ENCODE measurements at places on chromosomes 4 and X.

DNA sequence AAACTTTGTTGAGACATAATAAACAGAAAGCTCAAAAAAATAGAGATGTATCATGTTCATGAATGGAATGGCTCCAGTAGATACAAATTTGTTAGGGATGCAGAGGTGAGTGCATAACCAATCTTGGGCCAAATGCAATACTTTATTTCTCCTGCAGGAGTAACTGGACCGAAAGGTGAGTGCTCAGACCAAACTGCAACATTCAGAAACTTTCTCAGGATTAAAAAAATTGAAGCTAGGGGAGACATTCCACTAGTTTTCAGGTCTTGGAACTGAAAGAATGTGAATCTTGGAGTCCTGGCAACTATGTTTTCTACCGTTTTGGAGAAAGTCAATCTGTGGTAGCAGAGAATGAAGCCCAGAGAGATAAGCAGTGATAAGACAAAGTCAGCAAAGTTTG is 21.2 kb upstream of the LCORL start:
- no peak for DNase-seq

DNA sequence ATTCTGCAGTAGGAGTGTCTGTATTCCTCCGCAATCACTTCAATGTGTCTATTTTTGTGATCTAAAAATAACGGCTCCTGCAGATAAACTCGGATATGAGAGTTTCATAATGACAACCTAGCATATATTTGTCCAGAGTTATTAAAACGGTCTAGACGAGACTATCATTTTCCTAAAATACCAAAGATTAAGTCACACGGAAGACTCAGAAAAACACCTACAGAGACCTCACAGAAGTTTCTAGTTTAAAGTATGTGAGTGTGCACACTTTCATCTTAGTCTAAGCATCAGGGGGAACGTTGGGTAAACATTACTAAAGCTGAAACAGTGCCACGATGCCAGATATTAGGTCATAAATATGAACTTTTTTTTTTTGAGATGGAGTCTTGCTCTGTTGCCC is 156.9 kb downstream of the AFAP1 start:
- DNase-seq, result no peak

GRCh38 chr4:139858436-139859205 is 193.0 kb downstream of the MGST2 start:
- DNase-seq, result no peak

DNA sequence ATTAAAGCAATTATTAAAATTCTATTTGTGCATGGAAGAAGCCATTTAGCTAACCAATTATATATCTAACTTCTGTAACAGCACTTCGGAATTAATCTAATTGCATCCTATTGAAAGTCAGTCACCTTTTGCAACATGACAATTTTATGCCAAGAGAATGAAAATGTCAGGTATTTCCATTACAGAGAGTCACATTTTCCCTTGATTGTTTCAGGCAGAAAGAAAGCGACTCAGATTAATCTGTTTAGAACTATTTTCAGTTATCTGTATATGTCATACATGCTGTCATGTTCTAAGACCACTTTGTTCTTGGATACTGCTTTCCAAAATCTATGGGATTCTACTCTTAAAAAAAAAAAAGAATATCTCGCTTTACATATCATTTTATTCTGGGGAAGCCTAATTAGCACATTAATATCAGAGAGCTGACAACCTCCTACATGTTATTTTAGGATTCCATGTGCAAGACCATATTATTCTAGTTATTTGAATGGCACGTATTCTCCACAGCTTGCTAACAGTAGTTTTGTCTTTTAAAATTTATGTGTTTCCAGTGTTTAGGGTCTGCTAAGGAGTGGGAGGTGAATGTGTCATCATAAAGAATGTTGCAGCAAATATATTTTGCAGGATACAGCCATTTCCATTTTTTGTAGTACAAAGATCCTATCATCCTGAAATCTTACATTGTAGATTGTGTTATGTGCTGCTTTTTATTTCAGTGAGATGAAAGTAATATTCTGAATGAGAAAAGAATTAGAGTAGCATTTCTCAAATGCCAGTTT is 31.7 kb downstream of the GALNT7 start:
- no peak for DNase-seq

DNA sequence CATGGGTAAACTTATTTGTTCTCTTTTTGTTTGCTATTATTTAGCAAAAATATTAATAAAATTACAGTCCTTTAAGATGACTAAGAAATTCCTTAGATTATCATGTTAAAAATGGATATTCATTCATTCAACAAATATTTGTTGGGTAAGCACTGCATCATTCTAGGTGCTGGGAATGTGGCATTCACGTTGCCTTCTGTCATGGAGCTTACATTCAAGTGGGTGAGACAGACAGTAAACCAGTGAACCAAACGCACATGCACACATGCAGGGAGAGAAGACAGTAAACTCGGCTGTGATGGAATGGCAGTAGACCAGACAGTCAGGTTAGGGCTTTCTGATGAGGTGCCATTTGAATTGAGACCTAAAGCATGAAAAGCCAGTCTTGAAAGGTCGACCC is 91.8 kb downstream of the STOX2 start:
- DNase-seq, result peak; percentile 62

- no peak for DNase-seq
Observed at GRCh38 chr4:92988301-92988700, 684.5 kb downstream of the GRID2 start.

- no peak for DNase-seq
Observed at GRCh38 chrX:129614481-129615255, 40.1 kb downstream of the APLN start.

DNA sequence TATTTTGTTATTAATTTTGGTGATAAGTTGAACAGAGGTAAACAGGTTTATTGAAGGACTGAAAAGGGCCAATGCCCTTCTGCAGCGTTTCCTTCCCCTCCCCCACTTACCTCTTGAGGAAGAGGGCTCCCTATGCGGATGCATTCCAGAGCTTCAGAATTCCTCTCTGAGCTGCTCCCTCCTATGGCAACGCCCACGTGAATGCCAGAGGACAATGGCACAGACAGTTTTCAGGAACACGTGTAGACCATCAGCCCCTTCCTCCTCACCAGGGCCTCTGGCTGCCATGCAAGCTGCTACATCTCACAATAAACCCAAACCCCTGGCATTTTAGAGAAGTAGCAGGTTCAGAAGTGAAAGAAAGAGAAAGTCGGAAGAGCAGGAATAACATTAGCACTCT is 127.9 kb downstream of the CHRDL1 start:
- DNase-seq, result no peak

DNA sequence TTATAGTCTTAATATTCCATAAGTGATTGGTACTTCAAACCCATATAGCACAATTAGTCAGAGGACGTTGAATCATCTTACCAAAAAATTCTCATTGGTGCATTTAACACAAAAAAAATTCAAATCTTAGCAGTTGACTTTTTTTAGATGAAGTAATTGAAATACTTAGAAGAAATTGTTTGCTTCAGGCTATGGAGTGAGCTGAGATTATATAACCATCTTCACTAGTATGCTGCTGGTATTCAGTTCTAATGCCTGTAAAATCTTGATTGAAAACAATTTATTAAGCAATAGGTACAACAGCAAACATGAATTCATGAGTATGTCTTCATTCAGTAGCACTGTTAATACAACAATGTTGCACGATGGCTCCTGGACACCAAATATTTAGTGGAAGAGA is 250.0 kb downstream of the GPM6A start:
- no peak for DNase-seq

DNA sequence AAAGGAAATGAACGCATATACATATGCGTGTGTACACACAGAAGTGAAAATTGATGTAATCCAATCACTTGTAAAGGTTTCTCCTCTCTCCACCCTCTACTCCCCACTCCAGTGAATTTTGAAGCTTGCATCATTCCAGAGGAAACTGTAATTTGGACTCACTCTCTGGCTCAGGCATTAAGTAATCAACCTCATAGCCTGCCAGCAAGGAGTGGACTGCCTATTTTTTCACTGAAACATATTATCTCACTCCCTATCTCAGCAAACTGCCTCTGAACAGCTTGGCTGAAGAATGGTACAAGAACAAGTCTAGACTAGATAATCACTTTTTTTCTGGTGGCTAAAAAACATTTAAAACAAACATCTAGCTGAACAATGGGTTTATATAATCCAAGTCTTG is 124.2 kb downstream of the C4orf51 start:
- peak; percentile 48 for DNase-seq

GRCh38 chr4:14149176-14150053 is 521.9 kb upstream of the BOD1L1 start:
- DNase-seq, result no peak

- no peak for DNase-seq
Observed at GRCh38 chr4:69717778-69718177, 42.6 kb downstream of the SULT1B1 start.

DNA sequence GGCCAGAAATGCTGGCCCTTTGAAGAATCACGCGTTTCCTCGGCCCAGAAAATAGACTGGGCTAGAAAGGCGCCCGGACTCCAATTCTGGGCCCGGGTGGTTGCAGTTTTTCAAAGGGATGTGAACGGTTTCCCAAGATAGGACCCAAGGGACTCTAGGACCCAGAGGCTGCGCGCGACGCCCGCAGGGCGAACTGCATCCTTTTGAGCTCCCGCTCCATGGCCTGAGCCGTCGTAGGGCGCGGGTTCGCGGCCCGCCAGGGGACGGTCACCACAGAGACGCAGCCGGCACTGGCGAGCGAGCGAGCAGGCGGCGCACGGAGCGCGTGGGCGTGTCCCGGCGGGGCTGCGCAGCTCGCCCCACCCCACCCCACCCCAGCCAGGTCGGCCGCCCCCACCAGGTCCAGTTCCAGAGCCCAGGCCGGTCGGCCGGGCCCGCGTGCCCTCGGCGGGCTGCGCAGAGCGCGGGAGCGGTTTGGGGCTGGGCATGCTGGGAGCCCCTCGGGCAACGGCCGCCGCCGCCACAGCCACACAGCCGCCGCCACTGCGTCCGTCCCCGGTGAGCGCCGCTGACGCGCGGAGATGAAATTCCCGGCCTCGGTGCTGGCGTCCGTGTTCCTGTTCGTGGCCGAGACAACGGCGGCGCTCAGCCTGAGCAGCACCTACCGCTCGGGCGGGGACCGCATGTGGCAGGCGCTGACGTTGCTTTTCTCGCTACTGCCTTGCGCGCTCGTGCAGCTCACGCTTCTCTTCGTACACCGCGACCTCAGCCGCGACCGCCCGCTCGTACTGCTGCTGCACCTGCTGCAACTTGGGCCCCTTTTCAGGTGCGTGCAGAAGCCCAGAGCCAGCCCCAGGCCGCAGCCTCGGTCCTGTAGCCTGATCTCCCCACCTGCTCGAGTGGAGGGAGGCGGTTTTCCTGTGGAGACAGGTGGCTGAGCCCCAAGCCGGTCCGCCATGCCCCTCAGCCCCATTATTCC is at the start of gene XK:
Gene XK (plus strand): TSS at position 411 of the 979 bp plus-strand sequence. CDS start 171 bp downstream, at position 582.
- DNase-seq, result peak; percentile 11

GRCh38 chr4:75172551-75172950 is 239.6 kb downstream of the PARM1 start:
- no peak for DNase-seq
